IPS DF 6.9 (cell line): ENCODE measurements at places on chromosomes 12 and 14.

DNA sequence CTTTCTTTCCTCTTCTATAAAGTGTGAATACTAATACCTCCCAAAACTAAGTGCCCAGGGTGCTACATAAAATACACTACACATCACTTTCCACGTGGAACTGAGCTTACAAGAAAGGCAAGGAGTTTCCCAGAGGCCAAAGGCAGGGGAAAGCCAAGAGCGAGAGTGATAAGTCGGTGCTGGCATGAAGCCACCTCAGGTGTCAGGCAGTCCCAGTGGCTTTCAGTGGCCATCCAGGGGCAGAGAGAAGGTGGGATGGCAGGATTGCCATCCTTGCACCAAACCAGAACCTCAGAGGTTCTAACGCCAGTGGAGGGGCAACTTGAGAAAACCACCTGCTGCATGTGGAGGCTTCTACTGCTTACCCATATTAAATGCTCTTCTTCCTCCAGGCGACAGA lies 79.7 kb upstream of the DIO3 start:
- DNase-seq, result no peak

GRCh38 chr12:73514672-73515071 lies 1023.0 kb upstream of the ATXN7L3B start:
- no peak for DNase-seq

GRCh38 chr14:100524933-100525243 lies 62.3 kb downstream of the BEGAIN start:
- DNase-seq, result no peak

DNA sequence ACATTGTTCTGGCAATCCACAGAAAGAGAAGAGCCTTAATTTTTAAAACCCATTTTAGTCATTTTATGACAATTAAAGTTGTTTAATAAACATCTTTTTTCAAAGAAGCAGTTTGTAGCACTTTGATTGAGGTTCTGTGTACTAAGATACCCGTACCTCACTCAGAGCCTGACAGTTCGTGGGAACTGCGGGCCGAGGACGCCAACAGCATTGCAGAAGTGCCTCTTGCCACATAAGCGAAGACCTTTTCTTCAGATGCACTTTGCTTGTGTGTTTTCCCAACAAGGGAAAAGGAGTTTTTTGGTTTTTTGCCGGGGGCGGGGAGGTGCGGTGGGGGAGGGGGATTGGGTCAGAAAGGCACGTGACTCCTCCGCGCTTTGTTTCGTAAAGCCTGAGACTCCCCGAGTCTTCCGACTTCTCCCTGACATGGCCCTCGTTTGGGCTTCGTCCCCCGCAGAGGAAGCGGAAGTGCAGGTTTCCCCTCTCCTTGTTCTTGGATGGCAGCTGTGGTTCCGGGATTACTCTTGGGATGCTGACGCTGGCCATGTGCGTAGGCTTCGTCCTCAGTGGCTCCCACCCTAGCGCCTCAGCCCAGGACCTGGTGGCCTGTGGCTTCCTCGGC lies 70.8 kb downstream of the WDR20 start:
- DNase-seq, result no peak

- no peak for DNase-seq
These were observed 476.9 kb upstream of the PRICKLE1 start for GRCh38 chr12:43066471-43066870.

DNA sequence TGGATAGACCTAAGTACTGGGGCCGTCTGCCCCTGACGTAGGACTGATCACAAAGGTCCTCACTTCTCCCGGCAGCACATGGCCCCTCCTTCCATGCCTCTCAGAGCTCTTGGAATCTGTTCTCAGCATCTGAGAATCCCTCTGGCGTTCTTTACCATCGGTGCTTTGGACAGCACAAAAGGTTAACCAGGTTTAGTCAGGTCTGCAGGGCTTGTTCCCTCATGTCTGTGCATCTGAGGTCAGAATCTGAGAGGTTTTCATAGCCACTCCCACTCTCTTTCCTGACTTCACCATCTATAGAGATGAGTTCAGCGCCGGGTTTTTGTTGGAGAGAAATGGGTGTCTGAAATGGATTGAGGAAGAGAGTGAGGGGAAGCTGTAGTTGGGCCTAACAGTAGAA lies 130.0 kb upstream of the ARHGAP5 start:
- DNase-seq, result no peak

DNA sequence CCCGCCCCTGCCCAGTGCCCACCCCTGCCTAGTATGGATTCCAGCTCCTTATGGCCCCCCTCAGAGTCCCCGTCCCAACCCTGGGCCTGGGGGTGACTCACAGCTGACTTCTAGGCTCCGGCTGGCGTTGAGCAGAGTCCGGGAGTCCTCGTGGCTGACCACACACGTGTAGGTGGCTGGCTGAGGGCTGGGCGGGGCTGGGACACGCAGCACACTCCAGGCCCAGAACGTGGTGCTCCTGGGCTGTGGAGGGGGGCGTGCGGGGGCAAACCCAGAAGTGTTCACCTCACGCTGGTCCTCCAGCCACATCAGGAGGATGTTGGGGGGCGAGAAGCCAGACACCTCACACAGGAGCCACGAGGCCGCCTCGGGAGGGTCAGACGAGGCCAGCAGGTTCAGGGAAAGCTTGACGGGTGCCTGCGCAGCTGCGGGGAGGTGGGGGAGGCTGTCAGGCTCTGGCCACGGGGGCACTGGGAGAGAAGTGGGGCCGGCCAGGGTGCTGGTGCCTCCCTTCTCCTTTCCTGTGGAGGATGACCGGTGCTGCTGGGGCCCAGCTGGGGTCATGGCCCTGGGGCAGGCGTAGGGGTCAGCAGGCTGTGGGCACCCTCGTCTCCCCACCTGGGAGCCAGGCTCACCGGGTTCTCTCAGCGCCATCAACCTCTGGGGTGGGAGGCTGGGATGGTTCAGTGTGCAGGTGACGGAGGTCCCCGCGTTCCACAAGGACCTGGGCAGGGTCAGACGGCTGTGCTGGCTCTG lies 314.1 kb downstream of the TMEM121 start:
- no peak for DNase-seq
